Activated naive CD4-positive, alpha-beta T cell treated with anti-CD3 and anti-CD28 coated beads, Interleukin-2, amount 50 U/mL, for 72 hours (primary cell): ENCODE measurements at places on chromosomes 5 and 9. TPM values are rescaled to one million over a fixed set of nuclear protein-coding genes. Genes with fewer than 3 reads are reported as not detected.

DNA sequence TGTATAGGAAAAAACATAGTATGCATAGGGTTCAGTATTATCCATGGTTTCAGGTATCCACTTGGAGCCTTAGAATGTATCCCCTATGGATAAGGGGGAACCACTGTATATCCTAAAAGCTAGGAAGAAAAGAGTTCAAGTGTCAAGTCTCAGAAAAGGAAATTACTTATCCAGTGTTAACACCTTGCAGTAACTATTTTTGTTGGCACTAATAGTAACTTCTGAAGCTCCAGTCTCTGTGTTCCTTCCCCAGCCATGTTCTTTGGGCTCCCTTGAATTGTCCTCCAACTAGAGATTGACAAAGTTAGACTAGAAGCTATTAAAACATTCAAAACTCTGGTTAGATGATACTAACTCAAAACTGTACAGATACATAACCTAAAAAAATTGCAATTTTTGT, 370.8 kb downstream of the NFIB start:
- no peak for DNase-seq

DNA sequence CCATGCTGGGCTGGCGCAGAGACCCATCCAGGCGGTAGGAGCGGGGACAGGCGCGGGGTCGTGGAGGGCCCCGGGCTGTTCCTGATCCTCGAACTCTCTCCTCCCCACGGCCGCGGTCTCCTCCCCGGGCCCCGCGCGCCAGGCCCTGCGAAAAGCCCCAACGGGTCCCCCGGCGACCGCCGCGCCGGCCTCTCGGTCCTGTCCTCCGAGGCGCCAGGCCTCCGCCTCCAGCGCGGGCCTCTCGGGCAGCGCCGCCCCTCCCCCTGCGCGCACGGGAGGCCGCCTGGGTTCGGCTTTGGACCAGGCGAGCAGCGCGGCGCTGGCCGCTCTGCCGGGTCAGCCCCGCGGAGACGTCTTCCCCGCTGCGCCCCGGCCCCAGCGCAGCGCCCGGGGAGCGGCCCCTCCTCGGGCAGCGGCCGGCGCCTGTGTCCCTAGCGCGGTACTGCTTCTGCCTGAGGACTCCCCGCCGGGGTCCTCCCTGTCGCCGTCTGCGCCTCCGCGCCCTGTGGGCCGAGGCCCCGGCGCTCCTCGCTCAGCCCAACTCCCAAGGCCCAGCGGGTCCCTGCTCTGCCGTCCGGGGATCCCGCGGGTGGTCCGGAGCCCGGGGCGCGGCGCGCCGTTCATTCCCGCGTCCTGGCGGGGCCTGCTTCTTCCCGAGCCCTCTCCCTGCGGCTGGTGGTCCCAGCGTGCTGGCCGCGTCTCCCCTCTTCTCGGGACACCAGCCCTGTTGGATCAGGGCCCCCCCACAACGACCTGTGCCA, 13.4 kb downstream of the COL23A1 start:
- no peak for DNase-seq

GRCh38 chr5:4627929-4628328, 512.2 kb upstream of the ADAMTS16 start:
- no peak for DNase-seq

DNA sequence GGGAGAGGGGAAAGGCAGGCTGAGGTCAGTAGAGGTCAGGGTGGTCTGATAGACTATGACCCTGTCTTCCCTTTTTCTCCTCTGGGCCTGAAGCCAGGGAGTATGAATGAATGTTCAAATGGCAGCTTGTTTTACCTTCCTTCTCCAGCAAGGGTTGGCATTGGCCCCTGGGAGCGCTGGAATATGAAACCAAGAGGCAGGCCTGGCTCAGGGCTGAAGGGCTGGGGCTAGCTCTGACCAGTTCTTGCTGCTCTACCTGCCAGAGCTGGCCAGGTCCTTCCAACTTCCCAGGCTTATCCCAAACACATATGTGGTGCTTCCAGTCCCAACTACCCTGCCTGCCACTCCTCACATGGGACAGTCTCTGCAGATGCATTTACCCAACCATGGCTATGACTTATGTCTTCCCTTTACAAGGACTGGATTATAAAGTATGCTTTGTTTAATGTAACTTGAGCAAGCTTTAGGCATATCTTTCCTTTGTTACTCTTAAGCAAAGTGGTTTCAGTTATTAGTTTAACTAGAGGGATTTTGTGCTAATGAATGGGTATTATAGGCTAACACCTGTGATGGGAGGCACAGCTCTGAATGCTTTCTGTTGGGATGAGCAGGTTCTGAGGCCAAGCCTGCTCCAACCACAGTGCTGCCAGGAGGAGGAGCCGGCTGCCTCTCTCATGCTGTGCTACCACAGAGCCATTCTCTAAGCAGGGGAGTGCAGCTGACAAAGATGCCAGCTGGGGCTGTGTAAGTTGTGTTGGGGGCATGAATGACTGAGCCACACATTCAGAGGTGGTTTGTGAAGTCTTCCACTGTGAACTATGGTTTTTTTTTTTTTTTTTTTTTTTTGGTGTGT, 6.1 kb downstream of the CCNI2 start:
- DNase-seq, result no peak

- DNase-seq, result no peak
Observed at GRCh38 chr9:112075009-112075378, 100.1 kb downstream of the SUSD1 start.

- no peak for DNase-seq
Observed at GRCh38 chr9:35179347-35180280, 17.8 kb downstream of the UNC13B start.

GRCh38 chr5:157842787-157843186, 16.2 kb downstream of the CLINT1 start:
- DNase-seq, result no peak

DNA sequence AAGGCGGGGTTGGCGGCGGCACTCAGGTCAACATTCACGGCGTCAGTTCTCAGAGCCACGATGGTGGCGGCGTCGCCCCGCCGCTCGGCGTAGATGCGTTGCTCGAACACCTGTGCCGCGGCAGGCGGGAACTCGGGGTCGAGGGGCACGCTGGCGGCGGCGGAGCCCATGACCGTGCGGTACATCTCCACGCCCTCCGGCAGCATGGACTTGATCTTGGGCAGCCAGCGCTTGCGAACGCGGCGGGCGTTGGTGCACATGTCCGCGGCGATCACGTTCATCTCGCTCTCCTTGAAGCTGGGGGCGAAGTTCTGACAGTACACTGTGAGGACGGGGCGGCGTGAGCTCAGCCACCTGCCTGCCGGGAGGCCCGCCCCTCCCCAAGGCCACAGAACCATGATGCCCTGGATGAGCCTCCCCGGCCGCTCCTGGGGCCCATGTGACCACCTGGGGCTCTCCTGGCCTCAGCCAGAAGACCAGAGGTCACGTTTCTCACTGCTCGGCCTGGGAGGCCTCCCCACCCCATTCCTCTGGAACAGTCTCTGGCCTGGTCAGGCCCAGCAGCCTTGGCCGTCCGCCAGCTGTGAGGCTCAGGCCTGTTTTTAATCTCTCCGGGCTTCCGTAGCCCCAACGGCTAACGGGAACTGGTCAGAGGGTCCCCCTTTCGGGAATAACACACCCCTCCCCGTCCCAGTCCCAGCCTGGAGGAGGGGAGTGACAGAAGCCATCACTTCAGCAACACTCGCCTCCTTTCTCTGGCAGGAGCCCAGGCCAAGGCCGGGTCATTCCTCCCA, 50.7 kb upstream of the UBAC1 start:
- DNase-seq, result no peak

DNA sequence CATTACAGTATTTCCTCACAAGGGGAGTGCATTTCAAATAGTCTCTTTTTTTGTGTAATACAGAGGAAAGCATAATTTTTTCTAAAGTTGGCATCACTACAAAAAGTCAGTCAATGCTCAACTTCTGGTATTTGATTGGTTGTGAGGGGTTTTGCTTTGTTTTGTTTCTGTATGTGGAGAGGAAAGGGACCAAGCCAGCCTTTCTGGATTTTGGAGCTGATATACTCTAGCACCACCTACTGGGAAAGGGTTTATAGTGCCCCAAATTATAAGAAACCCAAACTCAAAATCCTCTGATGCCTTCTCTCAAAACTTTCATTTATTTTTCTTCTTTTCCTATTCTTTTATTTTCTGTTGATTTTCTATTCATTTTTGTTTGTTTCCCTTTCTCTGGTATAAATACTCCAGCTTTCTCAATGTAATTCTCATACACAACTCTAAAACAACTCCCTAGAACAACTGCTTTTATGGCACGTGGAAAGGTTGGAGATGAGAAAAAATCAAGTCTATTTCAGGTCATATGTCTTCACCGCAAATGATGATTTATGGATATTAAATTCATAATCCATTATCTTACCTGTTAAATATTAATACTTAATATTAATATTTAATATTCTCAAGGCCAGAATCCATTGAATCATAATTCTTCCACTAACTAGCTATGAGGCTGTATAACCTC, 69.5 kb upstream of the ANXA1 start:
- no peak for DNase-seq

GRCh38 chr5:75640826-75641225, 29.6 kb downstream of the ANKDD1B start:
- DNase-seq, result no peak

- DNase-seq, result no peak
Observed at GRCh38 chr9:10265153-10265631, 347.6 kb downstream of the PTPRD start.

- DNase-seq, result no peak
Observed at GRCh38 chr9:117092582-117092981, 322.3 kb downstream of the ASTN2 start.

The KIF4B gene
- 0.11 TPM for total RNA-seq

The PCSK5 gene
- total RNA-seq, result 1.6 TPM

The CDH9 gene
- total RNA-seq, result not detected

The ROPN1L gene
- not detected for total RNA-seq

The AQP7 gene
- 0.29 TPM for total RNA-seq

The HSD17B3 gene
- not detected for total RNA-seq

The SLC25A48 gene
- not detected for total RNA-seq

The GKAP1 gene
- total RNA-seq, result 4.3 TPM

The KIF20A gene
- total RNA-seq, result 63.0 TPM

The LMX1B gene
- total RNA-seq, result not detected
